ENCODE measurements at places on chromosomes 5 and 9.
A peak's percentile ranks its signal among the peaks of the same experiment; 100 is the strongest.

GRCh38 chr9:35079041-35079425 lies 709 bp downstream of the FANCG start:
- no peak for DNase-seq

DNA sequence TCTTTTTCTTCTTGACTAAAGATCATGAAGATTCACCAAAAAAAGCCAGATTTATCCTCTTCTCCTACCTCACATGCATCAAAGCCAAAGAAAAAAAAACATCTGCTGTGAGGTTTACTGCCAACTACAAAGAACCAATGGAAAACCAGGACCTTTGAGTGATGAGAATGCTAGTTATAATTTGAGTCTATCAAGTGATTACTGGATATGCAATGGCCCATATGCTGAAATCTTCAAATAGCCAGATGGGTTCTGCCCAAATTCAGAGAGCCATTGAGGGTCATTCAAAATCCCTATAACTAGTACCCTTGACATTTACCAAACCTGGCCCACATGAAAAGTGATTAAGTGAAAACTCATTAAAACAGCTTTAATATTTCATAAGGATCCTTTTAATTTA lies 78.4 kb upstream of the ACO1 start:
- no peak for DNase-seq

GRCh38 chr5:138282920-138283742 lies 8.7 kb upstream of the GFRA3 start:
- peak; percentile 12 for DNase-seq

GRCh38 chr5:98556712-98557111 lies 216.8 kb upstream of the RGMB start:
- DNase-seq: no peak

DNA sequence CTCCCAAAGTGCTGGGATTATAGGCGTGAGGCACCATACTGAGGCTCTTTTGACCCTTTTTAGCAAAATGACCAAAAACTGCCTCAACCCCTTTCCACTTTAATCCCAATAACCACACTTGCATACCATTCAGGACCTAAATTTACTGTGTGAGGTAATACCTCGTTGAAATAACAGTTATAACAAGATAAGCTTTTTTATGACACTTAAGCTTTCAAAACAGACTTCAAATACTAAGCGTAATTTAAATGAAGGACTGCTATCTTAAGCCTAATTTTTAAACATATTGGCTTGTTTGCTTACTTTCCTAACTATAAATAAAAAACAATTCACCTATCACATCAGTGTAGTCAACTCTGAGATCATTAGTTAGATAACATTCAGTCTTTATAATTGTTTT lies 37.8 kb downstream of the PWWP2A start:
- DNase-seq: no peak
